ENCODE measurements at places on chromosomes 6 and 20.

DNA sequence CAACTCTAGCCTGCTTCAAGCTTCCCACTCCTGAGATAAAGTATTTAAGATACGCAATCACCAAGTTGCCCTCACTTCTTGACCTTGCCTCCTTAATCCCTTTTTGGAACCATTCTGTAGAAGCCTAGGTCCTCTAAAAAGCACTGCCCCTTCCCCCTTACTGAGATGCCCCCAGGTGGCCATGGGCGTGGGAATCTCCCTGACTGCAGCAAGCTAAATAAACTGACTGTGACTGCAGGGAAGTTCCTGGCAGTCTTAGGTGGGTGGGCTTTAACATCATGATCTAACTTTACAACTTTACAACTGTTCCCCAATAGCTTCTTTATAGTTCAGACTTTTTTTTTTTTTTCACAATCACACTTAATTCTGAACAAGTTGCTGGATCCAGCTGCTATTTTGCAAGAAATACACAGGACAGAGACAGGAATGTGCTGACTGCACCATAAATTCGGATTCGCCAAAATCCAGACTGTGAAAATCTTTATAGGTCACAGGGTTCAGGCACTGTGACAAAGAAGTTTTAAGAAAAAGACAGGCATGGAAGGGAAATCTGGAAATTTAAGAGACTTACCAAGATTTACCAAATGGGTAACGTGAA lies 344.2 kb upstream of the SULF2 start:
- DNase-seq: no peak

GRCh38 chr6:34043359-34043758 lies 102.5 kb downstream of the GRM4 start:
- no peak for DNase-seq

DNA sequence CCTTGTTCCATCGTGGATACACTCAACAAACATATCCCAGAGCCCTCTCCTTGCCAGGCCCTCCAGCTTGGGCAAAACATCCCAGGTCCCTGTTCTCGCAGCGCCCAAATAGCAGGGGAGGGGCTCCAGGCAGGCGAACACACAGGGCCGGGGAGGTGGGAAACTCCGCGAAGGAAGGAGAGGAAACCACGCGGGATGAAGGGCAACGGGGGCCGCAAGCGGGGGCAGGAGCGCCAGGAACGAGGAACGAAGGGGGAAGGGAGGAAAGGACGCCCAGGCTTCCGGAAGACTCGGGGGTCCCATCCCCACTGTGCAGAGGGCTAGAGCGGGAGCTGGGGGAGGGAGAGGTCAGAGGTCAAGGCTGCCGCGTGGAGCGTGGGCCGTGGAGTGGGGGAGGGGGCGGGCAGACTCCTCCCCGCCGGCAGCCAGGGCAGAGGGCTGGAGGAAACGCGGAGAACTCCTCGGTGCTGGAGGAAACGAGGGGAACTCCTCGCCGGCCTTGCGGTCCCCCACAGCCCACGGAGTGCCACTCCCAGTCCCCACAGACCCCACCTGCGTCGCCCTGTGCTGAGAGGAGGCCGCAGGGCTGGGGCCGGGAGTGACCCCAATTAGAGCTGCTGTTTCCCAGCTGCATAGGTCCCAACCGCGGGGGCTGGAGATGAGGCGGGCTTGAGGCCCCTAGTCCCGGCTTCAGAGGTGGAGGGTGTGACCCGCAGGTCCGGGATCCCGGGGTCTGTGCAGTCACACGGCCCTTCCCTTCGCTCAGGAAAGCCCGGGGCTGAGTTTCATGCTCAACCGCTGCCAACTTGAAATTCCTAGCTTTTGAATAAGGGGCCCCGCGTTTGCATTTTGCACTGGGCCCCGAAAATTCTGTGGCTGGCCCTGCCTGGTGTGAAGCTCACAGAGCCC lies 1.2 kb upstream of the RBM38 start:
- no peak for DNase-seq

DNA sequence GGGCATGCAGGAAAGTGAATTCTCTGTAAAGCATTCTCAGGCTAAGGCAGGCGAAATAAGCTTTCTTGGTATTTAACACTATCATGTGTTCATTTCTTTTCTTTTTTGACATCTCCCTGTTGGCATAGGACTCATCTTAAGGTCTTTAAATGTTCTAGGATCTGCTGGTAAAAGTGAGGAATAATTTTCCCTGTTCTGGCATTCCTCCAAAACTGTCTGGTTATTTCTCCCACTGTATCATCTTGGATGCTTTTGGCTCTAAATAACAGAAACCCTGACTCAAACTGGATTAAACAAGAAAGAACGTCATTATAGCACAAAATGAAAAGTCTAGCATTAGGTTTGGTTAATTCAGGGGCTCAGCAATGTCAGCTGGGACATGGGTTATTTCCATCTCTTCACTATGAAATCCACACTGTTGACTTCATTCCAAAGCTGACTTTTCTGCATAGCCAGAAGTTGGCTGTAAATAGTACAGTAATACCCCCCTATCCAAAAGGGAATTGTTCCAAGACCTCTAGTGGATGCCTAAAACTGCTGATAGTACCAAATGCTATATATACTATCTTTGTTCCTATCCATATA lies 37.9 kb upstream of the SNAP25 start:
- no peak for DNase-seq

- peak; percentile 29 for DNase-seq
Measured at GRCh38 chr6:82182756-82183155, 64.8 kb downstream of the IBTK start.

GRCh38 chr20:63295846-63296245 lies 2.9 kb downstream of the COL20A1 start:
- no peak for DNase-seq

DNA sequence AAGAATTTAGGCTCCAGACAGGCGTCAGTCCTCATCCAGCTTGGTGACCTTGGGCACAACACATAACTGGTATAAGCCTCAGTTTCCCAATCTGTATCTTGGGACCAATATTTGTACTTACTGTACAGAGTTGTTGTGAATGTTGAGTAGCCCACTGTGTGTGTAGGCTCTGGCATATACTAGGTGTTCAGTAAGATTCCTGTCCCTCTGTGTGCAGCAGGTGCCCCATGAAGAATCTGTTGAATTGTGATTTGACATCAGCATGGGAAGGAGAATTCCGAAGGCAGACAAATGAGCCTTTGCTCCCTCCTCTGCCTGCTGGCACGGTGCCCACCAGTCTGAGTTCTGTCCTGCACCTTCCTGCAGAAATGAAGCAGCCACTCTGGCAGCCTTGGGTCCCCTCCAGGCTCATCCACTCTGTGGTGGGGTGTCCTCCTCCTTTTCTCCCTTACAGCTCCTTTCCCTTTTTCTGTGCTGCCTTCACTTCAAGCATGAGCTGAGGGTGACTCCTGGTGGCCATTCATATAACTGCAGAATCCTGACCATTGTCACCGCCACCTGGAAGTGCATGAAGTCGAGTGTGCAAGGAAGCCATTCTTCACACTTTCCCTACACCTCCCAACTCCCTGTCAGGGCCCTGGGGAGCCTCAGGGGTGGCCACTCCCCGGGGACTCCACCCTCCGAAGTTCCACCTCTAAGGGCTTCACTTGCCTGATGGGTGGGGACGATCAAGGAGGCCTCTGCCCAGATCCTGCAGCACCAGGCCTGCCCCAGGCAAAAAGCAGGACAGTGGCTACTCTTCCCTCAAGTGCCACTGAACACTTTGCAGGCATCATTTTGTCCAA lies 48.2 kb downstream of the MRPL14 start:
- DNase-seq: peak; percentile 49

DNA sequence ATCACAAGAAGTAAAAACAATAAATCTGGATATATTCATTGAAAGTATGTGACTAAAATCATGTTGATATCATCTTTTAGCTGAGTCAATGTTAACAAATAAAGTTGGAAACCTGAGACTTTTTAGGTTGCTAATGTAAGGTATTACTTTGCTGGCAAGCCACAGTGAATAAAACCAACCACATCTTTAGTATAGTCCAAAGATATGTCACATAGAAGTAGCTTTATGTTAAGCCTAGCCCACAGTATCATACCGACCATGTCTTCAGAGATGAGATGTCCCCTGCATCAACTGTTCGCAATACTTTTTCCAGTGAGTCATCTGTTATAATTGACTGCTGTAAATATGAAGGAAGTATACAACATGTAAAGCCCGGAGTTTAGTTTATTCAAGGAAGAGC lies 107.6 kb upstream of the MCHR2 start:
- DNase-seq: no peak

DNA sequence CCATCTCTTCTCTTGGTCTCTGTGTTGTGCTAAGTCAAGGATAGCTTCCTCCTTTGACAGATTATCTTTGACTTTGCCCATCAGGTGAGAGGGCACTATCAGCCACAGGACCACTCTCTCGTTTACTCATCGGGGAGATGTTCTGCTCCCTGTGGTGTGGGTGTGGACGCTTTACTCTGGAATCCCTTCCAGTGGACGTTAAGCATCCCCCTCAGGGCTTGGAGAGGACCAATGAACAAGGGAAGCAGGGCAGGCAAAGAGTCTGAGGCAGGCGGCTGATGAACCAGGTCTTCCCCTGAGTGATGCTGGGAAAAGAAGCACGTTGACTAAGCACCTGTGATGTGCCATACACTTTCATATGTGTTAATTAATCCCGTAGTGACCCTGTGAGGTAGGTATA lies 21.0 kb upstream of the RNF24 start:
- no peak for DNase-seq

- no peak for DNase-seq
Measured at GRCh38 chr20:61801428-61801827, 264.3 kb downstream of the TAF4 start.

DNA sequence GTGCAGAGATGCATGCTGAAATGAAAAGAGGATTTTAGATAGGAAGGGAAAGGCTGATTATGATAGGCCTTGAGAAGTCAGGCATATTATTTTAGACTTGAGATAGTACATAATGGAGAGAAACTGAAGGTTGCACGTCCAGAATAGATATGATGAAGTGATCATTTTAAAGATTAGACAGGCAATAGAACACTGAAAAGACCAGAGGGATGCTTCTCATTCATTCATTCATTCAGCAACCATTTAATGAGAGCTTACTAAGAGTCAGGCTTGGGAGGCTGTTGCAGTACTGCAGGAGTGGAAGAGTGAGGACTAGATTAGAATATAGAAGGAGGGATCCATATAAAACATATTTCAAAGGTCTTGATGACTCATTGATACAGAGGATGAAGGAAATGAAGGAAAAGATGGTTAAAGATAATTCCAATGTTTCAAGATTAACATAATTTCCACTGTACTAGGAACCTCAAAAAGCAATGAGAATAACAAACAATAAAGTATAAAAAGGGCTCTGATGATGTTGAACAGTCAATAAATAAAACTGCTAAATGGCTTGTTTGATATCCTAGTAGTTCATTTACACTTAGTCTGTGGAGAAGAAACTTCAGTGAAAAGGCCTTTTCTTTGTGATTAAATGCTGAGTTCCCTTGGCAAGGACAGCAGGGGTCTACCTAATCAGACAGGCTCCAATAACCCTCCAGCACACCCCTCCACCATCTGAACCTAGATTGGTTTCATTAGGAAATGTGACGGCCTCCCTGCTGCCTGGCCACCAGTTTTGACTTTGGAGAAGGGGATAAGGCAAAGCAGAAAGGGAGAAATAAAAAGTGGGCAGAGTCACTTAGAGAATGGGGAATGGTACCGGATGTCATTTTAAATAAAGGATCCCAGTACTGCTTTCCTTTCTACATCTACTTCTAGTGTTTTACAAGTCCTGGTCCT lies 5.3 kb upstream of the FBXO9 start:
- DNase-seq: no peak

GRCh38 chr6:47631269-47631772 lies 67.1 kb upstream of the ADGRF4 start:
- no peak for DNase-seq

GRCh38 chr6:133004304-133004884 lies 190.0 kb downstream of the RPS12 start:
- DNase-seq: no peak

- no peak for DNase-seq
Measured at GRCh38 chr20:3758566-3758965, 9.0 kb downstream of the ADISSP start.

DNA sequence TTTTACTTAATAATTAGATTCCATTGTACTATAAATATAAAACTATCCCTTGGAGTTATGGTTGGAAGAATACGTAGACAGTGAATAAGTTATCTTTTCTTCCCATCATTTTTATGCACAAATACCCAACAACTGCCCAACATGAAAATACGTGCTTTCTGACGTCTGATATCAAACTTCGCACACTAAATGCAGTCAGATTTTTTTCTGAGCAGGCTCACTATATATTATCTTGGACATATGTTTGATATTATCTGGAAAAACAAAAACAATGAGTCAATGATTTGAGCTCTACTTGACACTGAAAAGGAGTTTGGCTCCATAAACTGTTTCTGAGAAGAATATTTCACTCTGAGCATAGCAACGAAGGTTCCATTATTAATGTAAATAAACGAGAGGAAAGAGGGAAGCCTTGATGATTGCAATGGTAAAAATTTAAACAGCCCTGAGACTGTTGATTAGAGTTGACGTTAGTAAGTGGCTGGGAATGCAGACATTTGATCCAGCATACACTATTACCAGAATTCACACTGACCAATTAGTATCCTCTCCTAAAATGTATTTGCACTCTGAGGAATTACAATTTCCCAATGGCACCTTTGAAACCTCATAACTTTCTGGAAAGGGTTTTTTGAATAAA lies 1090.0 kb downstream of the EPHA7 start:
- DNase-seq: no peak

DNA sequence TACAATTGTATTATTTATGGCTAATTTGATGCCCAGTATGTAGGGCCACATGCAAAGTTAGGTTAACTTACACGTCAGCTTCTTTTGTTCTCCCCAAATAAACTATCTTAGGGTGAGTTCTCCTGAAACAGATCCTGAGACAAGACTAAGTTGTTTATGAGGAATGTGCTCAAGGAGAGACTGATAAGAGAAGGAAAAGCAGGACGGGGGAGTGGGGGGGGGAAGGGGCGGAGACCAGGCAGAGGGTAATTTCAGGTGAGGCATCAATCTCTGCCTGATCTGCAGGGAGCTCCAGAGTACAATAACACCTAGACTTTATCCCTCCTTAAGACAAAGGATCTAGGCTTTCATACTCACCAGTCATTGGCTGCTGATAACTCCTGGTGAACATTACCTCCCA lies 220.6 kb upstream of the BTBD3 start:
- DNase-seq: no peak

DNA sequence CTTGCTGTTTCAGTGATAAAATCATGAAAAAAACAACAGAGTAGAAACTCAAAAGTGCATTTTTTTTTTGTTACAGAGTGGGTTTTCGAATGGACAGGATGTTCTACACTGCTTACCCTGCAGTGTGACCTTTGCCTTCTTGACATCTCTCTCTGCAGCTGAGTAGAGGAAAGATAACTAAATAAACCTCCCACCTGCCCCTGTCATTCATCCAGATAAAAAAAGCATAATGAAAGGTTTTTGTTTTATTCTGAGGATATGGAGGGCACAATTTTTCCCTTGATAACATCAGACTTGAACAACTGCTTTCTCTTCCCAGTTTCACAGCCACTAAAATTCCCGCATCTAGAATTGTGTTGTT lies 193.6 kb upstream of the FOXQ1 start:
- DNase-seq: no peak

Data from NCI-H226 (cell line).